ENCODE measurements at places on chromosomes 5 and 9.

- DNase-seq: no peak
Measured at GRCh38 chr9:257957-258356, 43.3 kb downstream of the DOCK8 start.

DNA sequence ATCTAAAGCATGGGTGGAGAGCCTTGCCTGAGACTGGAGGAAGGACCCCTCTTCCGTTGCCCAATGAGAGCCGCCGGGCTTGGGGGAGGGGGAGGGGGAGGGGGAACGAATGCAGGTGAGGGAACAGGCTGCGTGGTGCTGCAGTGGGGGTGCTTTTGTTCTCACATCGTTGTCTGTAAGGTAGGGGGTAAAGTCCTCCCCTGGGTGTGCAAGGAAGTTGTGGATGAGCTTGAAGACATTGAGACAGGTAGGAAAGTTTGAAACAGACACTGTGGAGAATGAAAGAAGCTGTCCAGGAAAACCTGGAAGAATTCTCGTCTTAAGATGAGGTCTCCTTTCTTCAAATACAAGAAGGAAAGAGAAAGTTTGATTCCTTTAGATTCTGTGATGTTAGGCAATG lies 94.1 kb upstream of the LIFR start:
- DNase-seq: no peak

DNA sequence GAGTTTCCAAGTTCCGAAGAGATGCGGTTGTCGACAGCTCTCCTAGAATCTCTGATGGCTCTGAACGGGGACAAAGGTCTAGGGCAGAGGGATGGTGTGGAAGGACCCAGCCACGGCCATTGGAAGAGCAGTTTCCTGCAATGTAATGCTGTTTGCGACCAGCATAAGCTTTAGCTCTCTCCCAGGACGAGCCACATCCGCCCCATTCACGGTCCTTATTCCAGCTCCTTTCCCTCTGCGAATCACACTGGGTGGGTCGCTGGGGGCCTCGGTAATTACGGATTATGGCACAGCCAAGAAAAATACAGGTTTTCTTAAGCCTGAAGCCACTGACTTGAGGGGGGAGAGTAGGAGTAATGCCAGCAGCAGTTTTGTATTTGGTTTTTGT lies 22.7 kb downstream of the ANXA2R start:
- peak; percentile 15 for DNase-seq

- DNase-seq: no peak
Measured at GRCh38 chr5:174251305-174252000, 205.9 kb downstream of the NSG2 start.

GRCh38 chr5:177412603-177413233 lies 3.4 kb upstream of the F12 start:
- DNase-seq: no peak

GRCh38 chr9:119662329-119662728 lies 293.1 kb upstream of the BRINP1 start:
- DNase-seq: no peak

- DNase-seq: no peak
Measured at GRCh38 chr5:156685481-156685880, 164.6 kb upstream of the PPP1R2B start.

GRCh38 chr5:52063186-52063585 lies 679.9 kb downstream of the ISL1 start:
- DNase-seq: no peak

GRCh38 chr5:160799184-160799583 lies 52.8 kb downstream of the ATP10B start:
- DNase-seq: no peak

- no peak for DNase-seq
Measured at GRCh38 chr5:176814836-176815438, 4.6 kb downstream of the UNC5A start.

GRCh38 chr5:111432883-111433536 lies 79.3 kb downstream of the STARD4 start:
- no peak for DNase-seq

- no peak for DNase-seq
Measured at GRCh38 chr9:91894023-91894422, 56.0 kb downstream of the ROR2 start.

GRCh38 chr5:81626524-81626923 lies 124.4 kb downstream of the SSBP2 start:
- no peak for DNase-seq

DNA sequence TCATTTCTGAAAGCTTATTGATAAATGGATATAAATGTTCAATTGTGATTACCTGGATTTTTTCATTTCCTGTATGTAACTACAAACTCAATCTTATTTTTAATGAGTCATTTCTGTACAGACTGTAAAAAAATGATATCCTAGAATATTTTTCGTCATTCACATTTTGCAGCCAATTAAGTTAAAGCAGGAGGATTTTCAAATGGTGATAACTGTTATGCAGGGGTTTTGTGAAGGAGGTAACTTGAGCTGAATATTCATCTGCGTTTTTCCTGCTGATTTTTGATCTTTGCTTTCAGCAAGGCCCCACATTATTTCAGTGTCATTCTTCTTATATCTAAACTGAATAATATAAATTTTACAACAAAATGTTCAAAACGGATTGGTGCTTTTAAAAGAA lies 74.1 kb downstream of the SLF1 start:
- DNase-seq: no peak

DNA sequence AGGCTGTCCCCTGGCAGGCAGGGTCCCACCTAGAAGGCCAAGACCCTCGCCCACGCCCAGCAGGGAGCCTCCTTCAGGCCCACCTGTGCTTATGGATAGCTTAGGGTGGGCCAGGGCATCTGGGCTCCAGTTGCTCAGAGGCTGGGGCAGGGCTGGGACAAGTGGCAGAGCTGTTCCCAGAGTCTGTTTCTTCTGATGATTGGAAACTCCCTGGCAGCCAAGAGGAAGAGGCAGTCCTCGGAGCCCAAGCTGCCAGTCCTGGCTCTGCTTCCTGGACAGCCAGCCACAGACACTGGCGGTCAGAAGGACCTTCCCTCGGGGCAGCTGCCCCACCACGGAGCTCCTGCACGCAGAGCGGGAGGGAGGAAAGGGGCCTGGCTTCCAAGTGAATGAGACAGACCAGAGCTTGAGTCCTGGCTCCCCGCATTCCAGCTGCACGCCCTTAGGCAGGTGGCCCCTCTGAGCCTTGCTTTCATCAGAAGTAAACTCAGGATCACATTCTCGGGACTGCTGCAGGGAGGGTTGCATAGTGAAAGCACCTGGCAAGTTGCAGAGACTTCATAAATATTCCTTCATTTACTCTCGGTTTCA lies 37.9 kb upstream of the GABRP start:
- no peak for DNase-seq

GRCh38 chr5:170791325-170791954 lies 7.9 kb downstream of the GABRP start:
- DNase-seq: no peak

GRCh38 chr9:22379272-22379671 lies 67.4 kb upstream of the DMRTA1 start:
- DNase-seq: no peak

DNA sequence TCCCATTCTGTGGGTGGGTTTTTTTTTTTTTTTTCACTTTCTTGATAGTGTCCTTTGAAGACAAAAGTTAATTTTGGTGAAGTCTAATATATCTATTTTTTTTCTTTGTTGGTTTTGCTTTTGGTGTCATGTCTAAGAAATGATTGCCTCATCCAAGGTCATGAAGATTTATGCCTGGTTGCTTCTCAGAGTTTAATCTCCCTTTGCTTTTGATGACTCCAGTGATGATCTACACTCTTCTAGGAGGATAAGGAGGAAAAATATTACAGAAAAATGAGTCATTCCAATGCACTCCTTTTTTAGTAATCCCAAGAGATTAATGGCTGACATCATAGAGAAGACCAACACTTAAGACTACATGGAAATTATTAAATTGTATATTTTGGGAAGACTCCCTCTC lies 79.7 kb upstream of the ICE1 start:
- DNase-seq: no peak

Measured in stimulated activated CD4-positive, alpha-beta T cell treated with anti-CD3 and anti-CD28 coated beads, Interleukin-12 subunit alpha, Interleukin-12 subunit beta, amount 100 ng/mL, for 4 hours (primary cell).